ENCODE measurements at places on chromosomes 1 and 21. TPM values are rescaled to one million over a fixed set of nuclear protein-coding genes. Genes with fewer than 3 reads are reported as not detected.

DNA sequence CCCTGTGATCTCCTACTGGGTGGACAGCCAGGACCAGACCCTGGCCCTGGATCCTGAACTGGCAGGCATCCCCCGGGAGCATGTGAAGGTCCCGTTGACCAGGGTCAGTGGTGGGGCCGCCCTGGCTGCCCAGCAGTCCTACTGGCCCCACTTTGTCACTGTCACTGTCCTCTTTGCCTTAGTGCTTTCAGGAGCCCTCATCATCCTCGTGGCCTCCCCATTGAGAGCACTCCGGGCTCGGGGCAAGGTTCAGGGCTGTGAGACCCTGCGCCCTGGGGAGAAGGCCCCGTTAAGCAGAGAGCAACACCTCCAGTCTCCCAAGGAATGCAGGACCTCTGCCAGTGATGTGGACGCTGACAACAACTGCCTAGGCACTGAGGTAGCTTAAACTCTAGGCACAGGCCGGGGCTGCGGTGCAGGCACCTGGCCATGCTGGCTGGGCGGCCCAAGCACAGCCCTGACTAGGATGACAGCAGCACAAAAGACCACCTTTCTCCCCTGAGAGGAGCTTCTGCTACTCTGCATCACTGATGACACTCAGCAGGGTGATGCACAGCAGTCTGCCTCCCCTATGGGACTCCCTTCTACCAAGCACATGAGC lies 17.2 kb upstream of the SLC25A44 start:
- peak; percentile 27 for DNase-seq

The FNDC5 gene
- total RNA-seq, result not detected

The KIF26B gene
- 0.03 TPM for total RNA-seq

GRCh38 chr1:26820784-26821269 lies 5.7 kb upstream of the ZDHHC18 start:
- DNase-seq, result peak; percentile 80

DNA sequence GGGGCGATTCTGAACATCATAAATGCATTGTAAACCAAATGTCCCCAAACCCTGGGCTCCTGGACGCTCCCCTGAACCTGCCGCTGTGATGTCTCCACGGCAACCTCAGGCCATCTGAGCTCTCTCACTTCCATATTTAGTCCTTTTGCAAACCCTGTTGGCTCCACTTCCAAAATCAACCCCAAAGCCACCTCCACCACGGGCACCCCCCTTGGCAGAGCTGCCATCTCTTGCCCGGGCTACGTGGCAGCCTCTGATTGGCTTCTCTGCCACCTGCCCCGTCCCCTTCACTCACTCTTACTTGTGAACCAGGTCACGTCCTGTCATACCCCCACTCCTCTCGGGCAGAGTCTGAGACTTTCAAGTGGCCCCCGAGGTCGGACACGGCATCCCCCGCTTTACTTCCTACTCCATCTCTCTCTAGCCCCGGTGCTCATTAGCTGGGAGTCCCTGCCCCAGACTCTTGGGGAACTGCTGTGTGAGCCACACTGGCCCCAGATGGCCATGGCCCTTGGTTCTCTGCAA lies 15.8 kb downstream of the PRXL2B start:
- DNase-seq, result no peak

DNA sequence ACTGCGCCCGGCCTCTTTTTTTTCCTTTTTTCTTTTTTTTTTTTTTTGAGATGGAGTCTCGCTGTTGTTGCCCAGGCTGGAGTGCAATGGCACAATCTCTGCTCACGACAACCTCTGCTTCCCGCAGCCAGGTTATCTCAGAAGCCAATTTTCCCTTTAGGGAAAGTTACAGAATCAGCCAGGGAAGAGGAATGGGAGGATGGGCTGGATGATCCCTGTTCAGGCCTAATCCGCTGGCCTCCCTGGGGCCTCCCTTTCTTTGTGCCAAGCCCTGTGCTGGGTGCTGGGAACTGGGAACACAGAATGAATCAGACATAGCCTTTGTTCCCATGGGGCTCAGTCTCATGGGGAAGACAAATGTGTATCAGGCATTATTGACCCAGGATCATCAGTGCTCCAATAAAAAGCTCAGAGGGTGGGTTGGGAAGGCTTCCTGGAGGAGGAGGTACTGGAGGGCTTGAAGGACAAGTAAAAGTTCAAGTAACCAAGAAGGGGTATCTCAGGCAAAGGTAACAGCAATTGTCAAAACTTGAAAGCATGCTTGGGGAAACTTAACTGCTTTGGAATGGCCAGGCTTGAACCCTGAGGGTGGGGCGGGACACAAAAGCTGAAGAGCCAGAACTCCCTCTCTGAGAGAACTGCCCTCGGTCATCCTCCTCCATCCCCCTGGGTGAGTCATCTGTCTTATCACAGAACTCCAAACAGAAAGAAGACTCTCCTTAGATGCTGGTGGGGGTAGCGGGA lies 14.3 kb downstream of the ECHDC2 start:
- no peak for DNase-seq

- DNase-seq, result no peak
Observed at GRCh38 chr1:154833841-154834240, 36.2 kb downstream of the KCNN3 start.

DNA sequence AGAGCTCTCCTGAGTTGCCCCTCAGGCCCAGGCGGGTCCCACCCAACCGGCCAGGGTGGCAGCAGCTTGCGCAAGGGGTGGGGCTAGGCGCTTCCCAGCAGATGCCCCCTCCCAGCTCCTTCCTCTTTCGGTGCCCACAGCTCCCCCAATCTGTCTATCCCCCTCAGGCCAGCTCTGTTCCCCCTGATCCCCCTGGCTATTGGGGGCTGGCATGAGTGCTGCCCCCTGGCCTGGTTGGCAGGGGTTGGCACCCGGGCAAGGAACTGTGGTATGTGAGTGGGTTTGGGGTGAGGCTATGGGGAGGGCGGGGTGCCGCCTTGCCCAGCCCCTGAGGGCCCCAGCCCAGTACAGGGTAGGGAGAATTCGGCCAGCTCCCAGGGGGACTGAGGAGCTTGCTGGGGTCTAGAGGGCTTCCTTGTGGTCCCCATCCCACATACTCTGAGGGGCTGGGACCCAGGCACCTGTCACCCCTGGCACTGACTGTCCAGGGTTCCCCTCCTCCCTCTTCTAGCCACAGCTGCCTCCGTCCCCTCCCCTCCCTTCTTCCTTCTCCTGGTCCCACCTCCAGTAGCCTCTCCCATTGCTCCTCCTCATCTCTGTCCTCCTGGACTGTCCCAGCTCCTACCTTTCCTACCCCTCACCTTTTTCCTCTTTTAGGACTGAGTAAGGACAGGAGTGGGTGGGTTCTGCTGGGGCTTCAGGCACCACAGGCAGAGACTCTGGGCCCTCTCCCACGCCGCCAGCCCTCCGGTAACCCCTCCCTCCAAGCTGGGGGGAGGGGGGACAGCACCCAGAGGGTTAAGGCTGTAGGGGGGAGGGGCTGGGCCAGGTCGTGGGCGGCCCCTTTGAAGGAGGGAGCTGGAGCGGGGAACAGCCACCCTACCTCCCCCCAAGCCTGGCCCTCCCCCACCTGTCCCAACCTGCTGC lies 5.7 kb downstream of the ZBTB7B start:
- no peak for DNase-seq

DNA sequence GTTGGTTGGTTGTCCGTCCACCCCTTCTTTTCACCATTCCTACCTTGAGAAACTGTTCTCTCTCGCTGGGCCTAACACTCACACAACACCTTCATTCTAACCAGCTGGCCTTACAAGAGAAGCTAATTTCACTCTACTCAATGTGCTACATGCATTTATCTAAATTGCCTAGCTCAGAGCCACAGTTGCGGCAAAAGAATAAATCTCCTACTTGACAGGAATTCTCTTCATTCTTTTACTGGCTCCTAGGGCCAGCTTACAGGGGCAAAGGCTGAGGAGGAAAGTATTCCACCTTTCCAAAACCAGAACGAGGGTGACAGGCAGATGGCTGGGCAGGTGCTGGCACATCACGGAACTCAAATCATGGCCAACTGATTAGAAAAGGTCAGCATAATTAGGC lies 6.5 kb downstream of the F3 start:
- DNase-seq, result no peak

DNA sequence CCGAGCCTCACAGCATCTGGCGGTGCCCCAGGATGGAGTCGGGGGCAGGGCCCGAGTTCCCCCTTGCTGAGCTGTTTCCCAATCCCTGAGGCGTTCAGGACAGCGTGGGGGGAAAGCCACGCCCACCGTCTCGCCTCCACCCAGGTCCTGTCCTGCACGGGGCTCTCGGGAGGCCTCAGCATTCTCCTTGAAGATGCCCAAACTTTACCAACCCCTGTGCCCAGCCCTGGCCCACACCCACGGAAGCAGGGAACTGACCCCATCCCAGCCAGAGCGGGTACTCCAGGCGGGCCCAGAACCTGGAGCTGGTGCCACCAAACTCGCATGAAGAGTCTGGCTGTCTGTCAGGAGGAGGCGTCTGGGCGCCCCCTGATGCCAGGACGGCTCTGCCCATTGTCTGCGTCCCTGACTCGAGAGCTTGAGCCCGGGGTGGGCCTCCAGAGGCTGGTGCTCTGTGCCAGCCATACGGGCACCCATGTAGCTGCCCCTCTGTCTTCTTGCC lies 35.3 kb upstream of the POFUT2 start:
- DNase-seq, result no peak

GRCh38 chr1:155169541-155169940 lies 3.6 kb downstream of the KRTCAP2 start:
- DNase-seq, result no peak

The KCNT2 gene
- not detected for total RNA-seq

DNA sequence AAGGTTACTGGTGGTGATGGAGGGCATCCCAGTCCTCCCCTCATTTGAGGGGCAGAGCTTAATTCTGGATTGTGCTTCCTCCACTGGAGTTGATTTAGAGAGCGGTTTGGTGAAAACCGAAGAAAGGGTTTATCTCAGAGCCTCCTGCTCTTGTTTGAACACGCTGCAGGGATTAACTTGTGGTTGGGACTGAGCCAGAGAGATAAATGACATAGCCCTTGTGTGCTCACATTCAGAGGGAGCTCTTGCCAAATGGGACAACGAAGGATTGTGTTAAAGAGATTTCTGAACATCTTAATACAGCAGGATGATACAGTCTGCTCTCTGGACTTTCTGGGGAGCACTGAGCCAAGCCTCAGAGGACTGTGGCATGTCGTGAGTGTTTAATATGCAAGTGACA lies 308.2 kb downstream of the DISC1 start:
- no peak for DNase-seq

GRCh38 chr1:203704120-203704519 lies 60.9 kb upstream of the LAX1 start:
- DNase-seq, result no peak

DNA sequence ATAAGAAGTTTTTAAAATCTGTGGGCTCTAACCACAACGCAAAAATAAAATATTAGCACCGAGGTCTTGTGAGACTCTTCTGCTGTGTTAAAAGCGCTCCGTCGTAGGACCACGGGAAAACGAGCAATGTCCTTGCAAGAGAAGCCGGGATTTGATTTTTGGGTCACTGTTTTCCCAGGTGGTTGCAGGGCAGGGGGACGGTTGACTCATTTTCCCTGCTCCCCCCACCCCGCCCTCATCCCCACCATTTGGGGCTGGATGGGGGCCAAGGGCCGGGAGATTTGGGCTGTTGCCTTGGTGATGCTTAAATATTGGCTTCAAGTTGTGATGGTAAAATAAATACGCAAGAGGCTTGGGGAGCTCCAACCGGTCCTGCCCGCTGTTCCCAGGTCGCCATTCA lies 67.6 kb upstream of the SLC25A33 start:
- DNase-seq, result no peak

The CNR2 gene
- 0.05 TPM for total RNA-seq

GRCh38 chr1:160761886-160762285 lies 22.8 kb downstream of the SLAMF7 start:
- DNase-seq, result no peak

The PLEKHN1 gene
- total RNA-seq, result 0.69 TPM

- DNase-seq, result no peak
Observed at GRCh38 chr1:55877437-55878232, 662.5 kb upstream of the USP24 start.

The SNRNP40 gene
- total RNA-seq, result 53.7 TPM

The KCNN3 gene
- total RNA-seq, result not detected

DNA sequence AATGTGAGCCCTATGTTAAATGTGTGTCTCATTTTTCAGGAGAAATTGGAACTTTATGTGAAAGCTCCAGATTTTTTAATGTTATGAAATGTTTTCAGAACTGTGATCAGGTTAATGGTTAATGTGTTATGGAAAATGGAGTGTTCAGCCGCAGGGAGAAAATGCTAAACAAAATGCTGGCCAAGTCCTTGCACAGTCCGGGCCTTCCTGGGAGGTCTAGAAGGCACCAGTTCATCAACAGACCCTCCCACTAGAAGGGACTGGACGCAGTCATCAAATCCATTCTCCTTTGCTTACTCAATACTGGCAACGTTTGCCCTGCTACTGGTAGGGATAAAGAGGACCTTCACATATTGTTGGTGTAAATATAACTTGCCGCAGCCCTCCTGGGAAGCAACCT lies 43.4 kb downstream of the VWA5B1 start:
- no peak for DNase-seq

GRCh38 chr1:211352985-211353515 lies 26.4 kb downstream of the TRAF5 start:
- DNase-seq, result peak; percentile 87

DNA sequence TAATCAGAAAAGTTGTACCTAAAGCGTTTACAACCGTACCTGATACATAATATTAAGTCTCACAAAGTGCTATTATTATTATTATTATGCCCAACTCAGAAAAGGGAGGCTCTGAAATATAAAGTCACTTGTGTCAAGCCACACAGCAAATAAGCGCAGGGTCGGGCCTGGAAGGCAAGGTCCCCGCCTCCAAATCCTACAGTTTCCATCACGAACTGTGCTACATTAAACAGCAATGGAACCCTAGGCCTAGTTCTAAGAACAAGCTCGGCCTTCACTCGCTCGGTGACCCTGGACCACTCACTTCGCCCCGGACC lies 549 bp downstream of the PARS2 start:
- no peak for DNase-seq

- DNase-seq, result no peak
Observed at GRCh38 chr1:195495720-195496635, 1112.3 kb downstream of the KCNT2 start.

DNA sequence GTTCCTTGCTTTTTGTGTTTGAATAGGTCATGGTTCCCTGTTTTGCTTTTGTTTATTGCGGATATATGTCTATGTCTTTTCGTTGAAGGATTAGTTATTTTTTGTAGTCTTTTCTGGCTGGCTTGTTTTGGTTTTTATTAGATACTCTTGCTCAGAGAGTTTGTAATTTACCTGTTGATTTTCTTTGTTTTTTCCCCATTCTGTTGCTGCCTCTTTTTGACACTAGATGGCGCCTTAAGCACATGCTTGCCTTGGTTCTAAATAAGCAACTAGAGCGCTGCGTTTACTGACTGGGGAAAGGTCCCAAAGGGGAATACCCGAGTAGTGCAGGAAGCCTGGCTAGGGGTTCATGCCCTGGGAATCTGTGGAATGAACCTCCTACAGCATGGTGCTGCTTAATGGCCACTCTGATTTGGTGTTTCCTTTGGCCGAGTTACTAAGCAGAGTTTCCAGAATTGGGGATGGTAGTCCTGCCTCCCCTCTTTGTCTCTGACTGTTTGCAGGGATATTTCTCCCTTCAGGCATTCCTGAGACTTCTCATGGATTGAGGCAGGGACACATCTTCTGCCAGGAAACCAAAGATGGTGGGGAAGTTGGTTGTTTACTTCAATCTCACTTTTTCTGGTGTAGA lies 143.2 kb downstream of the PTPRU start:
- no peak for DNase-seq

GRCh38 chr1:200191993-200192392 lies 164.5 kb downstream of the NR5A2 start:
- no peak for DNase-seq

GRCh38 chr1:64453688-64454087 lies 16.2 kb upstream of the CACHD1 start:
- no peak for DNase-seq
